Heart left ventricle (tissue), 16 donors: ENCODE measurements at places on chromosomes 7 and 10. TPM values are rescaled to one million over a fixed set of nuclear protein-coding genes. Genes with fewer than 3 reads are reported as not detected.
A peak's percentile ranks its signal among the peaks of the same experiment; 100 is the strongest.

GRCh38 chr10:101091546-101092290 lies 29.9 kb downstream of the KAZALD1 start:
- no peak for DNase-seq

The CFTR gene
- 1.3 TPM for total RNA-seq

The LIPM gene
- not detected for total RNA-seq

GRCh38 chr7:50610521-50611277 lies 45.5 kb upstream of the DDC start:
- DNase-seq, result no peak

DNA sequence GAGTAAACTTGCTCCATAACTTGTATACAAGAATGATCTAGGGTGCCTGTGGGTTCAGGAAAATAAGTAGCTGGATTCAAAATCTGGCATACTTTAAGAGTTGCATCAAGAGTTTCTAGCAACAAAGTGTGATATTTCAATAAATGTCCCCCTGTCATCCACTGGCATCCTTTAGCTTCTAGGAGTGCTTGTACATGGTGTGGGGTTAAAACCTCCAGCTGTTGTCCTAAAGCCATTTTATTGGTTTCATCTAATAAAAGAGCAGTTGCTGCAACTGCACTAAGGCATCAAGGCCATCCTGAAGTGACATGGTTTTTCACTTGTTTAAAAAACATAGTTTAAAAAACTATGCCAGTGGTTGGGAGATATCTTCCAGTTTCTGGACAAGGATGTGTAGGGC lies 148.4 kb downstream of the INHBA start:
- DNase-seq, result no peak

DNA sequence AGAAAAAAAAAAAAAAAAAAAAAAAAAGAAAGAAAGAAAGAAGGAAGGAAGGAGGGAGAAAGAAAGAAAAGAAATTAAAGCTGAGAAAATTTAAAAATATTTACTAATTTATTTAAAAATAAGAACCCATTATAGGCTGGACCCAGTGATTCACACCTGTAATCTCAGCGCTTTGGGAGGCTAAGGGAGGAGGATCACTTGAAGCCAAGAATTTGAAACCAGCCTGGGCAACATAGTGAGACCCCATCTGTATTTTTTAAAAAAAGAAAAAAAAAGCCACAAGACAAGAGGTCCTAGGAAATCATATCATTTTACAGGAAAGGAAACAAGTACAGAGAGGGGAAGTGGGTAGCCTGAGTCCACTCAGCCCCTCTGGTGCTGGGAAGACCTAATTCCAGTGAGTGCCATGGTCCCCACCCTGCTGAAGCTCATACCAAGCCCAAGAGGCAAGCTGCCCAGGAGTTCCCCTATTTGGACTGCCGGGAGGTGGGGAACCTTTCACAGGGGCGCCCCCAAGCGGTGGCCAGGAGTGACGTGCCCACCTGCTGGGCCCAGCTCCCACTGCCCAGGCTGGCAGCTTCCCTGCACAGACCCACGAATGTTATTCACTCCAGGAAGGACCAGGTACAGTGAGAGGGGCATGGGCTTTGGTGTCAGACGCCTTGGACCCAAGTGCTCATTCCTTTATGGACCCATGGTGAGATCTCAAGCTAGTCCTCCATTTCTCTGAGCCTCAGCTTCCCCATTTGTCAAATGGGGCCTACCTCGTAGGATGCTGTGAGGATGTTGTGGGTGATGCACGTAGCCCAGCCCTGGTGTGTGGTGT lies 133.6 kb downstream of the ZMIZ1 start:
- DNase-seq, result peak; percentile 63

- DNase-seq, result no peak
Measured at GRCh38 chr7:24657980-24658379, 84.7 kb downstream of the PALS2 start.

GRCh38 chr10:8283986-8284385 lies 229.5 kb downstream of the GATA3 start:
- peak; percentile 58 for DNase-seq

GRCh38 chr7:20785157-20786048 lies 1.3 kb downstream of the SP8 start:
- DNase-seq, result no peak

- DNase-seq, result peak; percentile 80
Measured at GRCh38 chr10:43689618-43689954, 40.9 kb upstream of the ZNF32 start.

The BUD31 gene
- total RNA-seq, result 26.1 TPM

The BICC1 gene
- 6.1 TPM for total RNA-seq

- no peak for DNase-seq
Measured at GRCh38 chr7:64498270-64498669, 64.6 kb downstream of the ZNF680 start.

The CYP3A4 gene
- 0.56 TPM for total RNA-seq

DNA sequence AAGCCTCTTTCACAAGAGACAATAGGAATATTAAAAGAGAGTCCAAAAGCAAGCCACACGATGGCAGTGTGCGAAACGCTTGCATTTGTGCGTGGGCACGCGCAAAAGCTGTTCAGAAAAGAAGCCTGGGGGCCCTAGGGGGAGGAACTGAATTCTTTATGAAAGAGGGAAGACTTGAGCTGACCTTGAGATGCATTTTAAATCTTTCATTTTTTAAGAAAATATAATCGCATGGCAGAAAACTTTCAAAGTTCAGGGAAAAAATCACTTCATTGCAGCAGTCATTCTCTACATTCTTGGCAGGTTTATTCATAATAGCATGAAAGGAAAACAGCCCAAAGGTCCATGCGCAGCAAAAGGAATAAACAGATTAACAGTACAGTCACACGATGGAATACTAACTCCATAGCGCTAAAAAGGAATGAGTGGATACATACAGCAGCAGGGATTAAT lies 206.5 kb upstream of the PRKCQ start:
- DNase-seq, result no peak

DNA sequence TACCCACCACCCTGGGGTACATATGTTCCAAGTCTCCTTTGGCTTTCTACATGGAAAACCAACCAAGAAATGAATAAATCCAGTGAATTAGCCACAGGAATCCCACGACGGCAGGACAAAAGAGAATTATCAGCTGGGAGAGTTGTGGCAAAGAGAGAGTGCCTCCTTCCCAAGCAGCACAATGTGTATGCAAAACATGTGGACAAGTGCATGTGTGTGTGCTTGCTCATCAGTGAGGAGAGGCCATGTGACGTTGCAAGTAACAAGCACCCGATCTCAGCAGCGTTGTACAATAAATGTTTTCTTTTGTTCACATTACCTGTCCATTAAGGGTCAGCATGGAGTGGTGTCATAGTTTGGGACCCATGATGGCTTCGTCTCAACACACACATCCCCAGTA lies 50.0 kb upstream of the EMX2 start:
- DNase-seq, result no peak

- DNase-seq, result no peak
Measured at GRCh38 chr10:80769700-80770160, 232.0 kb downstream of the SH2D4B start.

DNA sequence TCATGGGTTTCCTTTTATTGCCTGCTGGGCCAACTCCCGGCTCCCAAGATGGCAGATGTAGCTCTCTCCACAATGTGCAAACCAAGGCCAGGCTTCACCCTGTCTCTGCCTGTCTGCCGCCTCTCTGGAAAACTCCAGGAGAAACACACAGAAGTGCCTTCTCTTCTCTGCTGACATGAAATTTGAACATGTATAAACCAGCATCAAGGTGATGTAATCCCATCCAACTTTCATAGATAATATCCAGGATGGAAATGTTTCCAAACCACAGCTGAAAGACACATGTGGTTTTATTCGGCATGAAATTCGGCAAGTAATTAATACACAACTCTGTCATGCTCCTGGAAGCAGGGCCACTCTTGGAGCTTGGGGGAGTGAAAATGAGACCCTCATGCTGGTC lies 297.2 kb downstream of the C7orf25 start:
- no peak for DNase-seq

DNA sequence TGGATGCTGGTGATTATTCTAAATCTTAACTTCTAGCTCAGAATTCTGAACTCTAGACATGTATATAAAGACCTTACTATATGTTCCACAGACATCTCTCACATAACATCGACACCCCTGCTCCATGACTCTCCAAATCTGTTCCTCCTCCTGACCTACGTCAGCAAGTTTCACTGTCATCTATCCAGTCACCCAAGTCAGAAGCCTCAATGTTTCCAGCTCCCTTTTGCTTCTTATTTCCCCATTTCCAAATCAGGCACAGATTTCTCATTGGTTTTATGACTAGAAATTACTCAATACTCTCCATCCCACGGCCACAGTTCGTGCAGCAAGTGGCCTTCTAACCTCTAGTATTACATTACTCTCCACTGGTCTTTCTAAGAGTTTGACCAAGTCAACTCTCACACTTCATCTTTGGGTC lies 28.5 kb downstream of the EPC1 start:
- no peak for DNase-seq

The TACC2 gene
- 225 TPM for total RNA-seq

DNA sequence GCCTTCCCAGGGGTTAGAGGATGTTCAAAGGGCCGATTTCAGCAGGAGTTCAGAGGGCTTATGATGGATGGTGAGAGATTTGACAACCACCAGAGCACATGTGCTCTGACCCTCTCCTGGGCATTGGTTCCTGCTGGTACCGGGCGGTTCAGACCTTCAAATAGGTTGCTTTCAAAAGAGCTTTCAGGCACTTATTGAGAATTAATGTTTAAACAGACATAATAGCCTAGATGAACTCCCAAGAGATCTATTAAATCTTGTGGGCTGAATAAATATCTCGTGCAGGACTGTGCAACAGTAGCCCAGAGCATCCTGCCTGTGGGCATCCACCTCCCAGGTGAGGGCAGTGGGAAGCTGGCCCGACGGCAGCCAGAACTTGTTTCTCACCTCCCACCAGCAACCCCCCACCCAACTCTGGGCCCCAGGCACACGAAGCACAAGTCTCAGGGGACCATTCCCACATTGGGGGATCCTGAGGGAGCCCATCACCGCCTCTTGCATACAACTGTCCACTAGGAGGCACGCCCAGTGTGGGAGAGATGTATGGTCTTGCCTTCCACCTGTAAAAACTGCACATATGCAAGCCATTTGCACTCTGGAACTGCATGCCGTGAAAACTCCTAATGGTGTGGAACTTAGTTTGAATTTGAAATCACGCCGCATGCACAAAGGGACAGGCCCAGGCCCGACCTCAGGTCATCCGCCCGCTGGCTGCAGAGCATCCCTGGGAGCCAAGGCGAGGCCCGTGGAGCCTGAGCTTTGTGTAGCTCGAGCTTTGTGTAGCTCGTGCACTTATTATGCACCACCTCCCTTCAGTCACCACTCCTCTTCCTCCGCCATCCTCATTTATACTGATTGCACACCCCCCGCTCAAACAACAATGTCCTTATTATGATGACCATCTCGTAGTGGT lies 147.8 kb downstream of the ADCY1 start:
- DNase-seq, result no peak

DNA sequence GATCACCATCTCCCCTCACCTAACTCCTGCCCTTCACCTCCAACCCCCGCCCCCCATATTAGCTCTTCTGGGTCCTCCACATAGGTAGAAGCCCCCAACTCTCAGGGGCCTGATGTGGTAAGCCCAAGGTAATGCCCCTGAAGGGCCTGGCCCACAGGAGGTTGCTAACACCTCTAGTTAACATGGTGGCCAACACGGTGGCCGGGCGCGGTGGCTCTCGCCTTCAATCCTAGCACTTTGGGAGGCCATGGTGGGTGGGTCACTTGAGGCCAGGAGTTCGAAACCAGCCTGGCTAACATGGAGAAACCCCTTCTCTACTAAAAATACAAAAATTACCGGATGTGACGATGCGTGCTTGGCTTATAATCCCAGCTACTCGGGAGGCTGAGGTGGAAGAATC lies 954 bp upstream of the MLXIPL start:
- no peak for DNase-seq

The RSPH10B gene
- total RNA-seq, result 0.80 TPM

The GBX1 gene
- total RNA-seq, result not detected

The OR2A42 gene
- total RNA-seq, result not detected

The PRSS37 gene
- not detected for total RNA-seq

The SH2D4B gene
- total RNA-seq, result not detected

DNA sequence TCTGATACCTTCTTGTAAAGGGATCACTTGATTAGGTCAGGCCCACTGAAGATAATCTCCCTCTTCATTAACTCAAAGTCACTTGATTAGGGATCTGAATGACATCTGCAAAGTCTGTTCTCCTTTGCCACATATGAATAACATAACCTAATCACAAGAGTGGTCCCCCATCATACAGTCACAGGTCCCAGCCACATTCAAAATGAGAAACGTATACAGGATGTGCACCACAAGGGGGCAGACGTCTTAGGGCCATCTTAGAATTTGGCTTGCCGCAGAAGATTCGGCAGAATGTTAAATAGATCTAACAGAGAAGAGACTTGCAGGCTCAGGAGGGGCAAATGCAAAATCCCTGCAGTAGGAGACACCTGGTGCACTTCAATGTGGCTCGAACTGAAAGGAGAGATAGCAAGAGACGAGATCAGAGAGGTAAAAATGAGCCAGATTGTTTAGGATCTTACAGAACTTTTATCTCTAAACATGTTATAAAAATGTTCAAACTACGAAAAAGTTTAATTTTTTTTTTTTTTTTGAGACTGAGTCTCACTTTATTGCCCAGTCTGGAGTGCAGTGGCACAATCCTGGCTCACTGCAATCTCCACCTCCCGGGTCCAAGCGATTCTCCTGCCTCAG lies 10.4 kb upstream of the SMC3 start:
- DNase-seq, result peak; percentile 51

DNA sequence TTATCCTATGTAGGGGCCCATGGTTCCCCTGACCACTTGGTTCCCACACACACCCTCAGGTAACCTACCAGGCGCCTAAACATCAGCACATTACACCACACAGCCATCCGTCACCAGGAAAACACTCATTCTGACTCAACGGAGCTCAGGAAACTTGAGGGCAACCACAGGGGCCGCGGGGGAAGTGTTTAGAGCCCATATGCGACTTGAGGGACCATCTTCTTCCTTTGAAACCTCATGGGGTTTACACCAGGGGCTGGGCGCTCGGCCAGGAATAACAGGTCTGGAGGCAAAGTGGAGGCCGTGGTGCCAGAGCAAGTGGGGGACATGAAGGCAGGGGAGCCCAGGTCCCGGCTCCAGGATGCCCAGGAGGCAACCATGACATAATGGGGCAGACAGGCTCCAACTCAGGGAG lies 1.5 kb downstream of the STX1A start:
- no peak for DNase-seq

GRCh38 chr7:120684463-120684862 lies 173.5 kb downstream of the TSPAN12 start:
- no peak for DNase-seq

DNA sequence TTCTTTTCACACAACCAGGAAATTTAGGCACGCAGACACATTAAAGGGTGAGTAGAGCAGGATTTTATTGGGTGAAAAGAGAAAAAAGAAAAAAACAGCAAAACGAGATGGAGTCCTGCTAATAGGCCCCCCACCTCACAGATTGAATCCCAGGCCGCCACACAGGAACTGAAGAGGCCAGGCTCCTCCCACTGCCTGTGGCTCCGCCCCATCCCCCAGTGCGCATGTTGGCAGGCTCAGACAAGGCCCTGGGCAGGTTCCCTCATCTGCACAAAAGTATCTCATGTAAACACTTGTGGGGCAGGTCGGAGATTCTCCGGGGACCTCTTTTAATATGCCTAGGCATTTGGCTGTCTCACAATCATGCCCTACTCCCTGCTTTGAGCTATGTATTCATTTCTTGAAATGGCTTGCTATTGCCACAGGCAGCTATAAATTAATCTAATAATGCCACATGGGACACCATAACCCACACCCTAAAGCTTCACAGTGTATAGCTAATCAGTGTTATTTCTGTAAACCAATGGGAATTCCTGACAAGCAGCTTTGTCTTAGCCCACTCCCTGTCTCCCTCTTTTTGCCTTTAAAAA lies 76.2 kb upstream of the KIF5B start:
- DNase-seq, result no peak

The TMEM209 gene
- total RNA-seq, result 10.1 TPM

GRCh38 chr7:40197527-40197926 lies 62.7 kb downstream of the SUGCT start:
- DNase-seq, result no peak
